ENCODE measurements at places on chromosomes 3 and 15. TPM values are rescaled to one million over a fixed set of nuclear protein-coding genes. Genes with fewer than 3 reads are reported as not detected.

The DZIP1L gene
- 6.2 TPM for total RNA-seq

The GRAMD1C gene
- total RNA-seq = 0.79 TPM

The OCA2 gene
- not detected for total RNA-seq

The FBXL22 gene
- 0.39 TPM for total RNA-seq

The CHAC1 gene
- 49.4 TPM for total RNA-seq

The CELSR3 gene
- total RNA-seq = 21.5 TPM

The LNP1 gene
- total RNA-seq = 1.2 TPM

The CNTN3 gene
- total RNA-seq = 3.5 TPM

The MUSTN1 gene
- total RNA-seq = not detected

The PAK6 gene
- total RNA-seq = 9.3 TPM

DNA sequence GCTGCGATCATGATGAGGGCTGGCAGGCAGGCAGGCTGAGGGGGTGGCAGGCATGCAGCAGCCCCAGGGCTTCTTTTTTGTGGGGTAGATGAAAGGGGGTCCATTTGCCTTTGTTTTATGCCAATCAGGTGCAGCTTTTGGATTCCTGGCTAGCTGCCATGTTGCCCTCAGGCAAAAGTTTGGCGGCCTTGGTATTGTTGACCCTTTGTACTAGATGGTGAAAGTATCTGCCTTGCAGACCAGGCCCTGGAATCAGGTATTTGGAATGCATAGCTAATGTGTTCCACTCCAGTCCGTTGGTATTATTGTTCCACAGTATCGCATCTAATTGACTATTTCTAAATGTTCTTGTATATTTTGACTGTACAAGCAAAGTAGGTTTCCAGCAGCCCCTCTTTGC, 35.0 kb downstream of the EEFSEC start:
- no peaks in the 10 kb centered on the region for H3K27me3 ChIP-seq
- DNase-seq = no peak
- H3K4me1 ChIP-seq = no peaks in the 10 kb centered on the region
- H3K27ac ChIP-seq = no peak overlapping the region
- no peak overlapping the region for H3K4me3 ChIP-seq

GRCh38 chr3:136612512-136612911, 139.7 kb downstream of the STAG1 start:
- no peaks in the 10 kb centered on the region for H3K4me1 ChIP-seq
- H3K4me3 ChIP-seq = no peak overlapping the region

GRCh38 chr3:72408983-72409779, 439.1 kb downstream of the SHQ1 start:
- peaks cover 4% of the 10 kb centered on the region for H3K36me3 ChIP-seq
- no peaks in the 10 kb centered on the region for H3K27me3 ChIP-seq
- no peak for DNase-seq
- H3K27ac ChIP-seq = no peak overlapping the region

DNA sequence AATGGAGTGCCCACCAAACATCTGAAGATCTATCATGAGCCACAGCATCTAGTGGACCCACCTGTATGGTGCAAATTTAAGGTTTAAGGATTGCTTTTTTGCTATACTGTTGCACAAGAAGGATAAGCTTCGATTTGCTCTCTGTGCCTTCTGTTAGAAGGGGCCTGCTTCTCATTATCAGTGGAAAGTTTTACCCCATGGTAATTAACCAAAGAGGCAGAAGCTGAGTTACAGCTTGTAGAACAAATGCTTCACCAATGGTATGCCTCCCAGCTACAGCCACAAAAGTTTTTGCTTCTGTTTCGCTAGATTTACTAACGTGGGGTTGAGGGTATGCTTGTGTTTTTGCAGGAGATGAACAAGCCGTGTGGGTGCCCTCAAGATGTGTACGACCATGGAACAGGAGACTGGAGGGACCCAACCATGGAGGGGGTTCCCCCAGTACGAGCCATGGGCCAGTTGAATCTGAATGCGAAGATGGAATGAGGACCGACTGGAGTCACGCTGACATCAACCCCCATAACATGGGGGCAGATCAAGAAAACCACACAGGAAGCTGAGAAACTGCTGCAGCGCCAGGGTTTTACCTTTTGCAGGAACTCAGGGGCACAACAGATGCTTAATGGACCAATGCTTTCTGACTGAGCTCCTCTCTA, 43.5 kb downstream of the ACAD9 start:
- peaks cover 19% of the 10 kb centered on the region for H3K36me3 ChIP-seq
- no peaks in the 10 kb centered on the region for H3K4me1 ChIP-seq
- DNase-seq = no peak
- no peak overlapping the region for H3K4me3 ChIP-seq

- H3K4me1 ChIP-seq = peaks cover 20% of the 10 kb centered on the region
- H3K36me3 ChIP-seq = no peaks in the 10 kb centered on the region
- H3K27me3 ChIP-seq = no peaks in the 10 kb centered on the region
- H3K4me3 ChIP-seq = no peak overlapping the region
- peak; percentile 87 for DNase-seq
Measured at GRCh38 chr15:31235311-31236183, 91.1 kb upstream of the KLF13 start.

DNA sequence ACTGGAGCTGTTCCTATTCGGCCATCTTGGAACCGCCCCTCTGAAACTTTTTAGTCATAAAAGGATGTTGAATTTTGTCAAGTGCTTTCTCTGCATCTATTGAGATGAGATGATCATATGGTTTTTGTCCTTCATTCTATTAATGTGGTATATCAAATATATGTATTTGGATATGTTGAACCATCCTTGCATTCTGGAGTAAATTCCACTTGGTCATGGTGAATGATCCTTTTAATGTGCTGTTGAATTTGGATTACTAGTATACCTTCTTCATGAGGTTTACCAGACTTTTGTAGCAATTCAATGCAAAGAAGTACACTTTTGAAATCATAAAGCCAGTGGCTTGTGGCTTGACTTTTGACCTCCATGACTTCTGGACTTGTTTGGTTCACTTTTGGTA, 33.4 kb upstream of the XRN1 start:
- no peak overlapping the region for H3K4me3 ChIP-seq
- no peak overlapping the region for H3K27ac ChIP-seq
- no peaks in the 10 kb centered on the region for H3K4me1 ChIP-seq
- no peak for DNase-seq
- peaks cover 56% of the 10 kb centered on the region for H3K36me3 ChIP-seq

DNA sequence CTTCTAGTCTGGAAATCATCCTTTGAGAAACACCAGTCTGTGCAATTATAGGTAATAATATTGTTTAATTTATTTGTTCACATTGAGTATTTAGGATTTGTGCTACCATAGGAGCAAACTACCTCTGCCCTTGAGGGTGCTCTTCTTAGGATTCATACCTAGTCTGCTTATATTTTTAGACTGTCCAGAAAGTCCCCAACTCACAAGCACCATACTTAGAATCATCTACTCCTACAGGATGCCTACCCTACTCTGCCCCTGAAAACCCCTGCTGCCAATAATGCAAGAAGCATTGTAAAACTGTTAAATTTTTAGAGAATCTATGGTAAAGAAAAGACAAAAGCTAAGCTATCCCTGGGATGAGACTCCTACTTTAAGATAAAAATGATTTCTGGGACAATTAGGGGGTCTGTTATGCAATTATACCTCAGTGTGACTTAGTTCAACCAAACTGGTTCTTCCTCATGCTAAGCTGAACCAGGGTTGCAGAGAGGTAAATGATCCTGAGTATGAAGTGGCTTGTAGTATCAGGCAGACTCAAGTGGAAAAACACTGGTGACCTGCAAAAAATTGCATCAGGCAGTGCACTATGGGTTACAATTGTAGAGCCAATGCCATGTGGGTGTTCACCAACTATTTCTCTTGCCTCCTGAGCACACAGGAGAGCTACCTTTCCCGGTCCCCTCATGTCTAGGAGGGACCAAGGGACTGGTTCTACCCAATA, 133.3 kb downstream of the TNIK start:
- H3K4me1 ChIP-seq = peaks cover 6% of the 10 kb centered on the region
- no peak overlapping the region for H3K27ac ChIP-seq
- no peak overlapping the region for H3K4me3 ChIP-seq
- no peak for DNase-seq
- no peaks in the 10 kb centered on the region for H3K36me3 ChIP-seq
- no peaks in the 10 kb centered on the region for H3K27me3 ChIP-seq

GRCh38 chr3:124759666-124760401, 29.6 kb downstream of the UMPS start:
- peaks cover 4% of the 10 kb centered on the region for H3K4me1 ChIP-seq
- DNase-seq = no peak
- no peak overlapping the region for H3K4me3 ChIP-seq
- peaks cover 20% of the 10 kb centered on the region for H3K36me3 ChIP-seq

GRCh38 chr3:184691397-184692231, 20.2 kb downstream of the MAGEF1 start:
- no peak overlapping the region for H3K4me3 ChIP-seq
- H3K4me1 ChIP-seq = peaks cover 21% of the 10 kb centered on the region
- no peak for DNase-seq
- H3K27ac ChIP-seq = no peak overlapping the region
- H3K27me3 ChIP-seq = no peaks in the 10 kb centered on the region

GRCh38 chr15:40259021-40259420, 20.2 kb downstream of the PAK6 start:
- no peak overlapping the region for H3K4me3 ChIP-seq
- H3K27me3 ChIP-seq = no peaks in the 10 kb centered on the region
- no peaks in the 10 kb centered on the region for H3K4me1 ChIP-seq
- no peak for DNase-seq

DNA sequence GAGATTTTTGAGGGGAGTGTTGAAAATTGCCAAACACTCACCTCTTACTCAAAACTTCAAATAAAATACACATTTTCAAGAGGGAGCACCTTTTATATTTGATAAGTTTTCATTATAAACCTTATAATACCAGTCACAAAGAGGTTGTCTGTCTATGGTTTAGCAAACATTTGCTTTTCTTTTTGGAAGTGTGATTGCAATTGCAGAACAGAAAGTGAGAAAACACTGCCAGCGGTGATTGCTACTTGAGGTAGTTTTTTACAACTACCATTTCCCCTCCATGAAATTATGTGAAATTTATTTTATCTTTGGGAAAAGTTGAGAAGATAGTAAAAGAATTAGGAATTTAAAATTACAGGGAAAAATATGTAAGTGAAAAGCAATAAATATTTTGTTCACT, 20.1 kb downstream of the DIPK2A start:
- DNase-seq = no peak
- H3K36me3 ChIP-seq = no peaks in the 10 kb centered on the region
- no peak overlapping the region for H3K27ac ChIP-seq
- no peak overlapping the region for H3K4me3 ChIP-seq

DNA sequence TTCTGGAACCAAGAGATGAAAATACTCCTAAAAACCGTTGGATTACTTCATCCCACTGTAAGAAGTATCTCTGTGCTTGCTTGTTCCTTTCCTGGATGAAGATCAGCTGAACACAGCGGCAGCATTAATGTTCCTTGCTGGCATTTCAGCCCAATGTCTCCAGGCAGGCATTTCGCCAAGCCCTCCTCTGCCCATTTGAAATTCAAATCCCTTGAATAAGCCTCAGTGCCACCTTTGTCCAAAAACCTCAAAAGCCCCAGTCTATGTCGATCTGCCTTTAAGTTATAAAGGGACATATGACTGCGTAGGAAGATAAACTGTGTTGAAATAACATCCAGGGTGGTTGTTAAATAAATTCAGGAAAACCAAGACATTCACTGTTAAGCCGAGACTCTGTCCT, 156.8 kb upstream of the PDZRN3 start:
- H3K4me1 ChIP-seq = peaks cover 17% of the 10 kb centered on the region
- no peak overlapping the region for H3K4me3 ChIP-seq
- no peaks in the 10 kb centered on the region for H3K36me3 ChIP-seq
- no peak overlapping the region for H3K27ac ChIP-seq
- H3K27me3 ChIP-seq = no peaks in the 10 kb centered on the region

GRCh38 chr15:59867086-59867855, 136.8 kb upstream of the FOXB1 start:
- no peak for DNase-seq
- no peak overlapping the region for H3K4me3 ChIP-seq
- no peak overlapping the region for H3K27ac ChIP-seq
- H3K4me1 ChIP-seq = no peaks in the 10 kb centered on the region

- no peak overlapping the region for H3K4me3 ChIP-seq
- no peak overlapping the region for H3K27ac ChIP-seq
- DNase-seq = no peak
- peaks cover 7% of the 10 kb centered on the region for H3K36me3 ChIP-seq
- no peaks in the 10 kb centered on the region for H3K4me1 ChIP-seq
- no peaks in the 10 kb centered on the region for H3K27me3 ChIP-seq
Measured at GRCh38 chr3:12916159-12916558, 74.8 kb upstream of the RPL32 start.

GRCh38 chr3:123640740-123641462, 56.0 kb upstream of the HACD2 start:
- H3K27ac ChIP-seq = no peak overlapping the region
- peaks cover 8% of the 10 kb centered on the region for H3K36me3 ChIP-seq
- DNase-seq = no peak
- H3K27me3 ChIP-seq = no peaks in the 10 kb centered on the region
- peaks cover 5% of the 10 kb centered on the region for H3K4me1 ChIP-seq
- no peak overlapping the region for H3K4me3 ChIP-seq

- no peaks in the 10 kb centered on the region for H3K27me3 ChIP-seq
- H3K27ac ChIP-seq = no peak overlapping the region
- H3K4me1 ChIP-seq = no peaks in the 10 kb centered on the region
- no peak overlapping the region for H3K4me3 ChIP-seq
- DNase-seq = no peak
Measured at GRCh38 chr3:113251817-113252216, 40.5 kb downstream of the BOC start.

DNA sequence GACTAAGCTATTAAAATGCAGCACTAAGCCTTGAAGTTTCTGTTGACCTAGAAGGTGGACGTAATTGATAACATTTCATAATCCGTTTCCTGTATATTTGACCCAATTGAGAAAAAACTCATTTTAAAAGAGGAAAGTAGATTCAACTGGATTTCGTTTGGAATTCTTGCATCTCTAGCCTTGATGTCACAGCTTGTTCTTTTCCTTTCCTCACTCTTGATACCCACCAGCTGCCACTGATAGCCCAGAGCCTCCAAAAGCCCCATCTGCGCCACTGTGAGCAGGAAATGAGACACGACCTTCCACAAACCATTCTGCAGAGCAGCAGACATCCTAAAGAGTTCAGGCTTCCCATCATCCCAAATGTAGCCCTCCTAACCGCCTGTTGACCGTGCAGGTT, 61.8 kb downstream of the FOXB1 start:
- H3K27me3 ChIP-seq = no peaks in the 10 kb centered on the region
- H3K4me1 ChIP-seq = peaks cover 3% of the 10 kb centered on the region
- no peak overlapping the region for H3K27ac ChIP-seq

- no peak overlapping the region for H3K27ac ChIP-seq
- no peak overlapping the region for H3K4me3 ChIP-seq
- no peaks in the 10 kb centered on the region for H3K27me3 ChIP-seq
- H3K4me1 ChIP-seq = peaks cover 11% of the 10 kb centered on the region
- H3K36me3 ChIP-seq = peaks cover 83% of the 10 kb centered on the region
Measured at GRCh38 chr3:123559040-123559861, 25.6 kb downstream of the HACD2 start.

DNA sequence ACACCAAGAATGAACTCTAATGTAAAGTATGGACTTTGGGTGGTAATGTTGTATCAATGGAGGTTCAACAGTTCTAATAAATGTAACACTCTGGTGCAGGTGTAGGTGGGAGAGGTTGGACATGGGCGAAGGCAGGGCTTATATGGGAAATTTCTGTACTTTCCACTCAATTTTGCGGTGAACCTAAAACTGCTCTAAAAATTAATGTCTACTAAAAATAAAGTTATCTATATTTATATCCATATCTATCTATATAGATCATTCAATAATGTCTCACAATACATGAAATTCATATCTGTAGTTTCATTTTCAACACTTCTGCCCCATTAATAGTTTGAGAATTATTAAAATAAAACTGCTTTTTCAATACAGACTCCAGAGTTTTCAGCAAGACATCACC, 49.3 kb downstream of the CD200R1 start:
- H3K27me3 ChIP-seq = peaks cover 63% of the 10 kb centered on the region
- no peak overlapping the region for H3K4me3 ChIP-seq
- H3K4me1 ChIP-seq = no peaks in the 10 kb centered on the region

All from MCF 10A (cell line).